CD4-positive, alpha-beta T cell treated with Interleukin-12 subunit alpha and Interleukin-12 subunit beta, for 1 hour (primary cell): ENCODE measurements at places on chromosomes 2 and 18.

- DNase-seq, result no peak
These were observed 13.0 kb upstream of the APCDD1 start for GRCh38 chr18:10441472-10441871.

- no peak for DNase-seq
These were observed 165.0 kb downstream of the ZEB2 start for GRCh38 chr2:144354953-144355352.

DNA sequence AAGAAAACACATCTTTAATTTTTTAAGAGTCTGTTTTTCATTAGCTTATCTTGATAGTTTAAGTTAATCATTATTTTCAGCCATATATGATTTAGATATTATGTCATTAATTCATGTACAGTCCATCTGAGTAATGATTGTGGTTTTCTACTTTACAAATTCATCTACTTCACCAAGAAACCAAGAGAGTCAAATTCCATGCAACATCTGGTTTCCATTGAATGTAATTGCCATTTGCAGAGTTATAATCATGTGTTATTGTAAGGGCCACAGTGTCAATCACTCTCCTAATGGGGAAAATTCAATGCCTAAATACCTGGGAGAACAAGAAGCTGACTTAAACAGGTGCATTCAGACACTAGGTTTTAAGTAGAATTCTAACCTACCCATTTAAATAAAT is 217.2 kb upstream of the OSR1 start:
- no peak for DNase-seq

GRCh38 chr2:38557981-38558380 is 44.7 kb downstream of the HNRNPLL start:
- no peak for DNase-seq

- peak; percentile 5 for DNase-seq
These were observed 23.2 kb downstream of the LAMA3 start for GRCh38 chr18:23712445-23712844.

DNA sequence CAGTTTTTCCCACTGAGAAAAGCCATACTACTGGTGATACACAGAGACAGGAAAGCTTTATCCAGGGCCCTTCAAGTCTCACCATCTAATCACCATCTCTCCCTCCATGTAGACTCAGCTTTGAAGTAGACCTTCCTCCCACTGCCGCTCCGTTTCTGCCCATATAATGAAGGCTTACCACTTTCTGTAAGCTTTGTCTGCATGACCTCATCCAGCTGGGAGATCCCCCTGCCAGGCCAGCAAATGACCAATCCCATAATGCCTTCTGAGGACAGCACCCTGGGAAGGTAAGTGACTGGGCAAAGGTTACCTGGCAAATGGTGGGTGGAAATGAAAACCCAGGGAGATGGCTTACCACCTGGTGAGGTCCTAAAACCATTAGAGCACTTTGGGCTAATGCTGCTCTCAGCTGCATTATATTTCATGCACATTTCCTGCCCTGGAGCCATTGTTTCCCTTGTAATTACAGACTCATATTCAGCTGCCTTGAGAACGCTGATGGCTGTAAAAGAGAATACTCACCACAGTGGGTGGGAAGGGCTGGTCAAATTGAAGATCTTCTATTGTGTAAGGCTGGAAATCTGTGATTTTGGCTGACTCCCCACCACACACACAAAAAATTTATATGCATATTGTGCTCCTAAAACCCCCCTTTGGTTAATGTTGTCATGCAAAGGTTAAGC is 350.7 kb upstream of the SYT4 start:
- DNase-seq, result no peak

DNA sequence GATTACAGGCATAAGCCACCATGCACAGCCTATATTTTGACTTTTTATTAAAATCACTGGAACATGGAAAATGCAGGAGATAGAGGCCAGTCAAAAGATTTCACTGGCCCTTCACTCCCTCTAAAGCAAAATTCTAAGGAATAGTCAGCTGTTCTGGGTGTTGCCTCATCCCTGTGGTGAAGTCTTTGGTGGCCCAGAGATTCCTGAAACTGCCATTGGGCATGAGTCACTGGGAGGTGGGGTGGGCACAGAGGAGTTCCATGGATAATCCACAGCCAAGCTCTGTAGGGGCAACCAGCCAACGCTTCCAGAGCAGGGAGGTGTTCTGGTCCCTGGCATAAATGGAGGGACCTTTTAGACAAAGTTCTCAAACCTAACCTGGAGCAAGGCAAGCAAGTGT is 89.7 kb upstream of the TTC39C start:
- DNase-seq, result no peak

GRCh38 chr2:197455428-197455827 is 2.1 kb downstream of the COQ10B start:
- no peak for DNase-seq

GRCh38 chr2:111048856-111049768 is 71.6 kb upstream of the BCL2L11 start:
- DNase-seq, result no peak

- no peak for DNase-seq
These were observed 18.2 kb upstream of the SOX11 start for GRCh38 chr2:5674026-5674340.

GRCh38 chr2:16396171-16396570 is 269.5 kb downstream of the CYRIA start:
- no peak for DNase-seq

DNA sequence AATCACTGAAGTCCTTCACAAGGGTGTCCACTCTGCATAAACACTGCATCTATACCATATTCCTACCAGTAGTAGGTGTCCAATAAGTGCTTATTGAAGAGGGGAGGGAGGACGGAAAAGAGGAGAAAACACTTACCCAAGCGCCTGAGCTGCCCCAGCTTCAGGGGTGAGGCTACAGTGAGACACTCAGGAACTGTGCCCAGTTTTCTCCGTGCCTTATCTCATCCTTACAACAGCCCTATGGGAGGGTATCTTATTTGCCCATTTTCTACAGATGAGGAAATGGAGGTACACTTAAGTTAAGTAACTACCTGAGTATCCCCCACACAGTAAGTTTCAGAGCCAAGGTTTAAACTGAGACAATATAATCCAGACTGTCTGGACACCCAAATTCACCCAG is 41.5 kb downstream of the RNF152 start:
- DNase-seq, result no peak

- DNase-seq, result no peak
These were observed 163.7 kb upstream of the RMP24 start for GRCh38 chr18:35808796-35809195.

GRCh38 chr18:24398540-24398939 is 916 bp upstream of the OSBPL1A start:
- no peak for DNase-seq

DNA sequence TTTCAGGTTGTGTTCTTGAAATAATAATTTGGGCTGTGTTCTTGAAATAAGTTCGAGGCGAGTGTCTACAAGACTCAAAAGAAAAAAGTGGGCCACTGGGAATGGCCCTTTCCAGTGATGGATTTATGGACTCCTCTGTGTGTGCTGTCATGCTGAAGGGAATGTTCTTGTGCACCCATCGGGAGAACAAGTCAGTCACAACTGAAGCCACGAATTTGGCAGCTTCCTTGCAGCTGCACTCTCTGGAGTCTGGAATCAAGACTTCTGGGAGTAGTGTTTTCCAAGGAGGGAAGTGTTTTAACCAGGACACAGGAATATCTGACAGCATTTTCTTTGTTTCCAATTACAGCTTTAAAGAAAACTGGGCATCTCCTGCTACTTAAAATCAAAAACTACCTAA is 620 bp downstream of the SLC14A1 start:
- no peak for DNase-seq

DNA sequence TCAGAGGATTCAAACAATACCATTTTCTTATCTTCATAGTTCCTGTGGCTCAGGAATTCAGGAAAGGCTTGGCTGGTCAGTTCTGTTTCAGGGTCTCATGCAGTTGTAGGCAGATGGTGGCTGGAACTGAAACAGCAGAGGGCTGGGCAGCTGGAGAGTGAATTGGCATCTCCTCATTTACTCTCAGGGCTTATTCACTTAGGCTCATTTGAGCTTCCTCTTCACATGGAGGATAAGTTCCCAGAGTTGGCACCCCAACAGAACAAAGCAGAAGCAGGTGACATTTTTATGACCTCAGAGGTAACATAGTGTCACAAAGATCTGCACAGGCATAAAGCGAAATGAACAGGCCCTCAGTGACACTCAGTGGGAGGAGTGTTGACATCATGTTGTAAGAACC is 66.1 kb downstream of the RBBP8 start:
- no peak for DNase-seq
